Sigmoid colon (tissue), 7 donors: ENCODE measurements at places on chromosomes 2 and 18. TPM values are rescaled to one million over a fixed set of nuclear protein-coding genes. Genes with fewer than 3 reads are reported as not detected.

The NFE2L2 gene
- total RNA-seq = 101 TPM

The B3GNT7 gene
- total RNA-seq = 3.2 TPM

GRCh38 chr18:28175930-28176697 is 816 bp downstream of the CDH2 start:
- no peak for DNase-seq

GRCh38 chr18:50986360-50987087 is 18.7 kb downstream of the ELAC1 start:
- no peak for DNase-seq

DNA sequence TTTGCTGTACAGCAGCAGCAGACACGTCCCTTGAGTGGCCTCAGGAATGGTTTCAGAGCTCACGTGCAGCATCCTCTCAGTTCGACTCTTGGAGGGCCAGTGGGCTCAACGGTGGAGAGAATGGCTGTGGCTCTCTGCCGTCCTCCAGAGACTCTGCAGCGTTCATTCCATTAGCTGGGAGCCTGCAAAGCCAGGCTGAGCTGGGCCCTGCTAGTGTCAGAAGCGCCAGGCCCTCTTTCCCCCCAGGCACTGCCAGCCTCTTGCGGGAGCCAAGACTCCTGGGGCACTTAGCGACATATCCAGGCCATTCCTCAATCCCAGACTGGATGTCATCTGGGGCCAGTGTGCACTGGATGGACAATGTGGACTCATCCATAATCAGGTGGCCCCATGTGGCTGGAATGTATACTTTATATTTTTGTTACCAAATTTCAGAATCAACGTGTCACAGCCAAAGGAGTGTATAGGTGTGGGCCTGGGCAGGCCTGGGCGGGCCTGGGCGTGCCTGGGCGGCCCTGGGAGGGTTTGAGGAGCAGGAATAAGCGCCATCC is 125.1 kb upstream of the EPAS1 start:
- no peak for DNase-seq

- no peak for DNase-seq
Measured at GRCh38 chr2:126154256-126154785, 501.6 kb upstream of the GYPC start.

GRCh38 chr2:2254206-2254605 is 76.9 kb downstream of the MYT1L start:
- no peak for DNase-seq

DNA sequence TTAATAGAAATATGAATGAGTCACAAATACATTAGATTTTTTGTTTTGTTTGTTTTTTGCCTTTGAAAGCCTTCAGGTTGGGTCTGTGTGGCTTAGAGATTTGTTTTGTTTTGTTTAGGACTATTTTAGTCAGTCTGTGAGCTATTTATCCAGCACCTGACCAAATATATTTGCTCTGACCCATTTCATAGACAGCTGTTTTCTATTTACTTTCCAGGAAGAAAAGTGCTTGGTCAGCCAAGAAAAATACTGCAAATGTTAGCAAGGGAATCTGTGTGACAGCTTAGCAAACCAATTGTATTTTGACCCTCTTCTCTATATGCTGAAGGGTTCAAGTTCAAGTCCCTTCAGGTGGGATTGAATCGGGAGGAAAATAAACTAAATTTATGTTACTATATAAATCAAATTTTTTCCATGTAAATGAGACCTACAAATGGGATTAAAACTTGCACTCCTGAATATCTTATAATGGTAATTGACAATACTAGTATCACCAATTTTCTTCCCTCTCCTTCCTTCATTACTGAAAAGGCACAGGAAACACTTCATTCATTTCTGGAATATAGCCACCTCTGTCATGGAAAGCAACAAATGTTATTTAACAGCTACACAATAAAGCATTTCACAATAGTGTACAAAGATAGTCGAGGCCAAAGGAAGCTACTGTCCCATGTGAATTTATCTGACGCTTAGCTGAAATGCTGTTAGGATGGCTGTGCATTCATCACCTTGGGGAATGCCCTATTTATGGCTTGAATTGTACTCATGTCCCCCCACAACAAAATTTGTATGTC is 23.1 kb upstream of the KLF7 start:
- DNase-seq = no peak
